Fibroblast of lung (primary cell): ENCODE measurements at places on chromosomes 16 and 17.

GRCh38 chr17:45231481-45232116, 9.9 kb downstream of the FMNL1 start:
- no peak for DNase-seq

DNA sequence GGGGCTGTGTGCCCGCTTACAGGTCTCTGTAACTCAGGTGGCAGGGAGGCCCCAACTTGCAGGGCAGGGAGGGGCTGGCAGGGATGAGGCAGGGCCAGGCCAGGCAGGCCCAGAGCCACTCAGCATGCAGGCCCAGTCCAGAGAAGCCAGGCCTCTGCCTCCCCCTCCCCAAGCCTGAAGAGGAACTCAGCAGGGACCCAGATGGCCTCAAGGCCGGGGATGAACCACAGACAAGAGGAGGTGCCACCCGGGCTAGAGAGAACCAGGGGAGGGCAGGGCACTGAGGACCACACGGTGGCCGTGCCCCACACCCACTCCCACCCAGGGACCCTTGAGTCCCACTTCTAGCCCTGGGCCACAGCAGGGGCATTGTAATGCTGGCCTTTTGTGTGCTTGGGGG, 29.8 kb upstream of the EIF1 start:
- DNase-seq, result no peak

DNA sequence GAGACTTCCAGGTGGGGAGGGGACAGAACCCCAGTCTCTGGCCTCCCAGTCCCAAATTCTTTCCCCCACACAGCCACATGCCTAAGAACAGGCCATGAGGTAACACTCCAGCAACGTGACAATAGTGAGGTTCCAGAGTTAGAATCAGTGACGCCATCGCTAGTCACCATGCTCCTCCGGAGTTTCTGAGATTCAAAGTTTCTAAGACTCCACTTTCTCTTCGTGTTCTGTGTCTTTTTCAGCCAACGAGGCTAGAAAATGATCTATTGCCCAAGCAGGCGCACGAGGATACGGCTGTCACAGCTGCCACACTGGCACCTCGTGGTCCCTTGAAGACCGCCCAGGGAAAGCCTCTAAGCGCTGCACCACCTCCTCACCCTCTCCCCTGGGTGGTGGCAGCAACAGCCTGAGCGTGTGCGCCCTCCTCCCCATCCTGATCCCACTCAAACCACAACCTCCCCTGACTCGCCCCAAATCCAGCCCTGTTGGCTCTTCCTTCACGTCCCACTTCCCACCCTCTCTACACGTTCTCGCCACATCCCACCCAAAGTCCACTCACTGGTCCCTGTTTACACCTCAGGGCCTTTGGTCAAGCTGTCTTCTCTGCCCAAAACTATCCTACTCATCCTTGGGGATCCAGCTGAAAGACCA, 1.0 kb downstream of the MCRIP1 start:
- peak; percentile 45 for DNase-seq

GRCh38 chr17:37726891-37727675, 17.8 kb downstream of the HNF1B start:
- DNase-seq, result no peak

DNA sequence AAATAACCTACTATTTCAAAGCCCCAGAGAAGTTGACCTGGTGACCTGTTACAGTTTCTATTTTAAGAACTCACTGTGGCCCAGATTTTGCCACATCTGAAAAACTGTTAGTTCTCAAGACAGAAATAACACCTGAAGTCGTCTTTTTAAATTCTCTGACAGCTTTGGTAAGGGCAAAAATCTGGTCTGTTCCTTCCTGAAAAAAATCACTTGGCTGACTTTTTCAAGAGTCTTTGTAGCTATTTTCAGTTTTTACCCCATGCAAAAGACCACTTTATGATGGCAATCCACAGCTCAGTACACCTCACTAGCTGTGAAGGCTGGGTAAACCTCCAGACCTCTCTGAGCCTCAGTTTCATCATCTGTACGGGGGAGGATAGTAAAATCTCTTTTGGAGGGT, 60.7 kb upstream of the SREBF1 start:
- DNase-seq, result no peak

DNA sequence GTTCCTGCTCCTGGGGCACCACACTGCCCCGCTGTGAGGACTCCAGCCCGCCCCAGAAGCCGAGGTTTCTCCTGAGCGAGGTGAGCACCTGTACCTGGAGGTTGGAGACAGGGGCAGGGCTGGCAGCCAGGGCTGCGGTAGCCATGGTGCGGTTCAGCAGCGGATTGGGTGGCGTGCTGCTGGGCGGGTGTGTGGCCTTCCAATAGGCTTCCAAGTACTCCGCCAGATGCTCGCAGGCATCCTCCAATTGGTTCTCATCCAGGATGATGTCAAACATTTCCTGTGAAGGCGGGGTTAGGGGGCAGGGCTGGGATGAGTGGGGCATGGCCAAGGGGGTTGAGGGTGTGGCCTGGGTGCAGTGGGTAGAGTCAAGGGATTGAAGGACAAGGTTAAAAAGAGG, 11.3 kb upstream of the ARL5C start:
- DNase-seq, result no peak

DNA sequence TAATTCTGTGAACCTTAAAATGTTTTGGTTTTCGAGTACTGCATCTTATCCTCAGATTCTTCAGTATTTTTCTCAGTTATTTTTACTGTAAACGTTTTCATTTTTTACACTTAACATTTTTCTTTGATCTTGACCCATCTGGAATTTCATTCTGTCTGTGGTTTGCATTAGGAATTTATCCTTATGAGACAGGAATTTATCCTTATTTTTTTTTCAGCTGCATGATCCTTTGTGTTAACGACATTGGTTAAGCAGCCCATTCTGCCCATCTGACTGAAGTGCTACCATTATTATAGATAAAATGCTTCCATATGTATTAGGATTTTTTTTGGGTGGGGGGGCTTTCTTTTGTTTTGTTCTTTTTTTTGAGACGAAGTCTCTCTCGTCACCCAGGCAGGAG, 41.0 kb downstream of the SNX29 start:
- DNase-seq, result peak; percentile 27

- no peak for DNase-seq
These were observed 2.6 kb downstream of the HSD17B2 start for GRCh38 chr16:82037666-82038065.

- DNase-seq, result no peak
These were observed 9.7 kb upstream of the TIMP2 start for GRCh38 chr17:78934681-78935418.

- no peak for DNase-seq
These were observed 132.1 kb downstream of the LAT start for GRCh38 chr16:29116980-29117379.

- DNase-seq, result no peak
These were observed 147.7 kb upstream of the SALL1 start for GRCh38 chr16:51298800-51299199.

- no peak for DNase-seq
These were observed 1.9 kb upstream of the CCDC102A start for GRCh38 chr16:57538235-57538721.

DNA sequence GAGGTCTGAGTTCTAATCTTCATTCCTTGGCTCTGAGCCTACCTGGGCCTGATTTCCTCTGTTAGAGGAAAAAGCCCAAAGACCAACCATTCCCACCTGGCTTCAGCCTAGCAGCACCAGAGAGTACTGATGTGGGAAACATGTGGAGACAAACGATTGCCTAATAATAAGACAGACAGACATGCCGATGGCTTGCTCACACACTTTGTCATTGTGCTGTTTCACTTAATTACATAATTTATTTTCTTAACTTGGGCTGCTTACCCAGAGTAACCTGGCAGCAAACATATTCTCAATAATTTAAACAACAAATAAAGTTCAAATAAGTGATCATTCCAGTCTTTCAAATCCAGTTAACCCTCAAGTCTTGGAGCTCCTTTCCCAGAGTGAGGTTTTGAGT, 83.4 kb downstream of the MAF start:
- DNase-seq, result no peak

DNA sequence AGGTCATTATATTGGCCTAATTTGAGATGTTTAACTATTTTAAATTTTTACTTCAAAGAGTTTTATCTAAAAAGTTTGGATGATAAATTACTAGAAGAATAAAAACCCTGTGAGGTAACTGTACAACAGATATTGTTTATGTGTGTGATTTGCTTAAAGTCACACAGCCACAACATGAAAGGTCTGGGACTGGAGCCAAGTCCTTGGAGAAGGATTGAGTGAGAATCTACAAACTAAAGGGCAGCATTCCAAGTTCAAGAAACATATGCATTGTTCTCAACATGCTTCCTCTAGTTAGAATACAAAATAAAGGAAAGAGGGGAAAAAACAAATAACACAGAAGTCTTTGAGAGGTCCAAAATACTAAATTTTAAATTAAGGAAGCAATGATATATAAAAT, 131.5 kb upstream of the MON1B start:
- DNase-seq, result peak; percentile 19

DNA sequence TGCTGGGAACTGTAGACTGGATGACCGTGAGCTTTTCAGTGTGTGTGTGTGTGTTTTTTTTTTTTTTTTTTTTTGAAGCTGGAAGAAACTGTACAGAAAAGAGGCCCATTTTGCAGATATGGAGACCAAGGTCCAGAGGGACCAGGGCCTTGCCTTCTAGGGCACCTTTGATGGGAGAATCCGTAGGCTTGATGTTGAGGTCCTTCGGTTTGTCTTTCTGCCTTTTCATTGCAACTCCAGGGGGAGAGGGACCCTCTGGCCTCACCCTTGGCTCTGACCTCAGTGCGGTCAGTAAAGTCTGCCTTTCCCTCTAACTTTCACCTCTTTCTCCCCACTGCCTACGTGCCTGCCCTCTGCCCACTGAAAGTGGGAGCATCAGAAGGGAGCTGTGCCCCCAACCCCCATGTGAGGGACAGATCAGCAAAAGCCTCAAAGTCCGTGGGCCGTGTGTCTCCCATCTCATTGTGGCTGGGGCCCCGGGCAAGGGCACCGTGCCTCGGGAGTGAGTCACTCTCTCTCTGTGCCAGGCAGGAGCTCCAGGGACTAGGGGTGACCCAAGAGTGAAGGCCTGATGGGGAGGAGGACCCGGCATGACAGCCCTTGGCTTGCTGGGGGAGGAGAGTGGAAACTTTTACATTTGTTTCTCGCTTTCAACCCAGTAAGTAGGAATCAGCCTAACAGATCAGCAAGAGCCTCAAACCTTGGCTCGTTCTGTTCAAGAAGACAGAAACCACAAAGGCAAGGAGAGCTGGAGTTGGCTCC, 123.6 kb downstream of the CMIP start:
- peak; percentile 61 for DNase-seq

DNA sequence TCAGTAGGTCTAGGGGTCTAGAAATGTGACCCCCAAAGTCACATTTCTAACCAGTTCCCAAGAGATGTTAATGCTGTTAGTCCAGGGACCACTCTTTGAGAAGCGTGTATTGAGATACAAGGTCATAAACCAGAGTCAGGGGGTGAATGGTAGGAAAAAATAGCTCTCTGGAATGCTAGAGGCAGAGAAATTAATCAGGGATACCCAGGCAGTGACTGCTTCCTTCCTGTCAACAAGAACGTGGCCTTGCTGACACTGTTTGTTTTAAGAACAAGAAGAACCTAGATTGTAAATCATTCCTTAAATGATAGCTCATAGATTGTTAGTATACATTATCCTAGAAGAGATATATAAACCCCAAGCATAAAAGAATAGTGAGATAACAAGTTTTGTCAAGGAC, 43.8 kb downstream of the PITPNM3 start:
- DNase-seq, result no peak
